Right renal cortex interstitium (tissue), 3 donors: ENCODE measurements at places on chromosomes 5 and 9. TPM values are rescaled to one million over a fixed set of nuclear protein-coding genes. Genes with fewer than 3 reads are reported as not detected.

DNA sequence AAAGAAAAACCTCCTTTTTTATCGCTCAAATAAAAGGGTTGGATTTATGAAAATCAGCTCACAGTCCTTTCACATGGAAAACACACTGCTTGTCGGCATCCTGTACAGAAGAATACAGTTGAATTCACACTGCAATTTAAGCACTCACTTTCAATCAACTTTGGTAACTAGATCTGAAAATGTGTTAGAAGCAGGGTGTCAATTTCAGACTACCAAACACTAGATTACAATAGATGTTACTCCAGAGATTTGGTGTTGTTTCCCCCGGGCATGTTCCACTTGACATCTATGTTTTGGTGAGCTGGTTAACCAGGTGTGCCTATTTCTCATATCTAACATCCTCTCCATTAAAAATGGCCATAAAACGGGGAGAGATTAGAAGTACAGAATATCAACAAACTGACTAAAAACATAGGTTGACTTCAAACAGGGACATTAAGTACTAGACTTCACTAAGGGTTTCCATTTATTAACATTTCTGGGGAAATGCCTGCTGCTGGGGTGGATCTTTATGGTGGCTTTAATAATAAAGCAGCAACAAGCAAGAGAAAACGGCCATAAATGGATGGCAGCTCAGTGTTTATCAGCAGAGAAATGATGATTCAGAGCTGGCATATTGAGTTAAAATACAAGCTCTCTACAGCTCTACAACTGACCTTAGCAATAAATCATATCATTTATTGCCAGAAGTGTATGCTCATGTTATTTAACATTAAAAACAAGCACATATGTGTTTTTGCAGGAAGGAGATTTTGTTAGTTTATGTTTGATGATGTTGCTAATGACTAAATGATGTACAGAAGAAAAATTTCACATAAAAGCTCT is 158.8 kb downstream of the SLF1 start:
- DNase-seq = no peak

DNA sequence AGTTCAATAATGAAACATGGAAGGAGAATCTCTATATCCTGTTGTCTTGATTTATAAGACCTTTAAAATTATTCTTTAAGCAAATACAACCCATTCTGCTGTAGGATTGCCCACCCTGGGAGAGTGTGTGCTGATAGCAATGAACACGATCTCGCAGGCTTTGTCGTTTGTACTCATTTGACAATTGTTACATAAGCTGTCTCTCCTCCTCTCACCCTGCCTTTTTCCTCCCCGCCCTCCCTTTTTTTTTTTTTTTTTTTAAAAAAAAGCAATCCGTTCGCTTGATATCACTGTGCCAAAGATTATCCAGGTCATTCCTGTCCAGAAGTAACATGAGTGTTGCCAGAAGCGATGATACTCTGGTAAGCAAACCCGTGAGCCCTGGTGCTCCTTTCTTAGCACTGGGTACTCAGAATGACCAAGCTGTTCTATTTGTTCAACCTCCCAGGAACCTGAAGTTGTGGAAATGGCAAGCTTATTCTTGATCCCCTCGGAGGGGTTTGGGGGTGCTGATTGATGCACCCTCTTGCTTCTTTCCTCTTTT is 82.7 kb upstream of the CTSL start:
- DNase-seq = no peak

DNA sequence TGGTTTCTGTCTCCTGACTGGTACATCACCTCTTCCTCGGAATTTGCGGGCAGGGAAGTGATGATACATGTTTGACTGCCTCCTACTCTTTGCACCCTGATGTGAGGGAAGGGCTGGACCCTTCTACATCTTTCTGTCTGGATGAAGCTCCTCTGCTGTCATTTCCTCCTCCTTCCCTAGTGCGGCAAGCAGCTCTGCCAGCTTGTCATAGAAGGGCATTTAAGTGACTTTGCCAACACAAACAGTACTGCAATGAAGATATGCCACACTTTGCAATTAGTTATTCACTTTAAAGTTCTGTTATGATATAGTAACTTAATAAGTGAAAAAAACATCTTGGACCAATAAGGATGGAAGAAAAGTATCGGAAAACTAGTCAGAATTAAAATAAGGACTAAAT is 48.5 kb upstream of the ABL1 start:
- DNase-seq = no peak

GRCh38 chr9:138072161-138072842 is 194.7 kb downstream of the CACNA1B start:
- no peak for DNase-seq

DNA sequence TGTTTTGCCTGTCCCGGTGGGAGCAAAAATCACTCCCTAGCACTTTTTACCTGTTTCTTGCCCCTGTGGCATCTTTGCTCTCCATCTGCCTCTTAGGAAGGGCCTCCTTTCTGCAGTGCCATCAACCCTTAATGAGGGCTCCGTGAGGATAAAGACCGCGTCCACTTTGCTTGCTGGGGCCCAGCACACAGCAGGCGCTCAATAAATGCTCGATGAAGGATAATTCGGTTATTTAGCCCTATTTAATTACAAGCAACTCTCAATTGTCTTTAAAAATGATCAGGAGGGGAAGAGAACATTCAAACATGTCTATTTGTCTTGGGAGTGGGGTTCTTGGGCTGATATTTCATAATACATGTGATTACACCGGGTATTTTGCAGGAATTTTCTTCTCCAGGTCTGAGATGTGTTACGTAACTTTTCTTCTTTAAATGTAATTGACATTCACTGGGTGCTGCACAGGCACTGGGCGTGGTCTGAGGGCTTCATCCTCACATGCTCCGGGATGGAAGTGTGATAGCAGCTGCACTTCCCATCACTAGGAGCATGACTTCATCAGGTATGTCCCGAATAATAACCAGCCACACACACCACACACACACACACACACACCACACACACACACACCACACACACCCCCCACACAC is 19.8 kb upstream of the NTNG2 start:
- no peak for DNase-seq

DNA sequence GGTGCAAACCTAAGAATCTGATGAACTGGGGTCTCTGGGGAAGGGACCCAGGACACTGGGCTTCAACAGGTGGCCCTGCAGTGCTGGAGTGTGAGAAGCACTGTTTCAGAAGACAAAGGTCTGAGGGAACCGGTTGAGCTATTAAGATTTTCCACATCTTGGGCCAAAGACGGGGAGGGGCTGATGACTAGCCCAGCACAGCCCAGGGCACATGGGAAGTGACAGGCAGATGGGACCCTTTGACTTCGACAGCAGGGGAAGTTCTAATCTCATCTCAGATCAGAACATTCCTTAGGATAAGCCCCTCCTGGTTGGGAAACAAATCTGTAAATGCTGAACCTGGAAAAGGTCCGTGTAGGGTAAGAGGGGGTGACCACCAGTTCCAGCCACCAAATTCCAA is 67.4 kb downstream of the RAPGEF1 start:
- DNase-seq = no peak

DNA sequence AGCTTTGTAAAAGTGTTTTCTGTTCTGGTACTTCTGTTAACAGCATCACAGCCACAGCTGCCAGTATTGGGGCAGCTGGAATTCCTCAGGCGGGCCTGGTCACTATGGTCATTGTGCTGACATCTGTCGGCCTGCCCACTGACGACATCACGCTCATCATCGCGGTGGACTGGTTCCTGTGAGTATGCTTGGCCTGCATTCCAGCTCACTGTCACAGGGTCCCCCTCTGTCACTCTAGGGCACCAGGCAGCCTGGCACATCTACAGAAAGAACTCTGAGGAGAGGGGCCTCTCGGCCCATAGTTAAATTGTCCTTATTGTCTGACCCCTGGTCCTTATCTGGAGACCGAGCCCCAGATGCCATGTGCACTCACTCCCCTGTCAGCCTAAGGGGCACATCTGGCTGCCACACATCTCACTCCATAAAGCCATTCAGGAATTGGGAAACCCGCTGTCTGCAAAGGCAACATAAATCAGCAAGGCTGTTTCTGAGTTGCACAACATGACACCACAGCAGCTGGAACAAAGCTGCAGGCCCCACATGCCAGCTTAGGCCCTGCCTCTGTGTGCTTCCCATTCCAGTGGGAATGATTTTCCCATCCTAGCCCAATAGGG is 77.5 kb downstream of the SLC1A3 start:
- DNase-seq = no peak

DNA sequence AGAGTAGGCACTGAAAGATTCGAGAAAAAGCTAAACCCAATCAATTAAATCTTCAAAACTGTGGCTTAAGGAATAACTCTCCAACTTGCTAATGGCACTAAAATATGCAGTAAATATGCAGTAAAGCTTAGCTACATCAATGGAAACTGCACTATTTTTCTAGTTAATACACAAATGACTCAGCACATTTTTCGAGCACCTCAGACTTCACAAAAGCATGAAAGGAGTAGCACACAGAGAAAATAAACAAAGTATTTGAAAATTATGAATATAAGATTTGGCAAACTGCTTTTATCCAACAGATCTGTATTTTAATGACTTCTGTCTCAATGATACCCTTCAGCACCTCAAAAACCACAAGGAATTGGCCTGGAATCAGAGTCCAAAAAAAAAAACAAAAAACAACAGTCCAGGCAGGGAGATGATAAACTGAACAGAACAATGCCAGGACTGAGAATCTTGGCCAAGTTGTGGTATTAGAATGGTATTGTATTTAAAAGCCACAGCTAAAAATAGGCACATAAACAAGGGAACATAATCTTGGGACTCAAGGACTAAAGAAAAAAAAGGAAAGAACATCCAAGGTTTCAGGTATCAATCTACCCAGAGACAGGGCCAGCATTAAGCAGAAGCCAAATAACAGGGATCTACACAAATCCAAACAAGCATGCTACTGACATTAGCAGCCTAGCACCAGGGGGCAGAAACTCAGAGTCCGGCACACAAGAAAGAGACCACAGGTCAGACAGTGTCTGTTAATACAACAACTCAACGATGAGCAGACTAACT is 21.4 kb downstream of the TMEM245 start:
- no peak for DNase-seq

DNA sequence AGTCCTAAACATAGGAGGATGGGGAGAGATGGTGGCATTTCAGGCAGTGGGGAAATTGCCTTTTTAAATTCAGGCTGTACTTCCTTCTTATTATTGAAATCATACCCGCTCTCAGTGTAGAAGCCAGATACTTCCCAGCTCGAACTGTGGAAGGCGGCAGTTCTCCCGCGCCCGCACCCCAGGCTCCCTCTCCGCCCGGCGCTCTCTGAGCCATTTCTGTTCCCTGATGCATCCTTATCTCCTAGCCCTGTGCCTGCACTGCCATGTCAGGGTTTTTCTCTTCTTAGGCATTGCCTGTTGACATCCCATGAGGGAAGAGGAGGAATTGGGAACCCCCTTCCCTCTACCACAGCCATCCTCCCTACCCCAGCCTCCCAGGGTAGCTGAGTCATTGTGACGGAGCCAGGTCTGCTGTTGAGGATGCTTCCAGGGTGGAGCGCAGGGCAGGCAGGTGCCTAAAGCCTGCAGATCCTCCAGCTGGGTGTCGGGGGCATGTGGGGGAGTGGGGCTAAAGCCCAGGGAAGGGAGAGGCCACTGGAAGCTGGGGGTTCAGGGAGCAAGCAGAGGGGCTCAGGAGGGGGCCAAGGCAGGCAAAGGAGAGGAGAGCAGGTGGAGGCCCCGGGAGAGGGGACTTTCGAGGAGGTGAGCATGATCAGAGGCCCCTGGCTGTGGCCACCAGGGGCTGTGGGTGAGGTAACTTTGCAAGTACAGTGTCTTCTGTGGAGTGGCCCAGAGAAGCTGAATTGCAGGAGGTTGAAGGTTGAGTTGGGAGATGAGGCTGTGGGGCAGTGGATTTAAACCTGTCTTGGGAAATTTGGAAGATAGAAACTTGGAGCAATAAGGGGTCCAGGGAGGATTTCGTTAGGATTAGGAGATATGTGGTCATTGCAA is 16.2 kb downstream of the LAMC3 start:
- DNase-seq = no peak

GRCh38 chr5:115501464-115502210 is 42.9 kb downstream of the FEM1C start:
- DNase-seq = no peak

DNA sequence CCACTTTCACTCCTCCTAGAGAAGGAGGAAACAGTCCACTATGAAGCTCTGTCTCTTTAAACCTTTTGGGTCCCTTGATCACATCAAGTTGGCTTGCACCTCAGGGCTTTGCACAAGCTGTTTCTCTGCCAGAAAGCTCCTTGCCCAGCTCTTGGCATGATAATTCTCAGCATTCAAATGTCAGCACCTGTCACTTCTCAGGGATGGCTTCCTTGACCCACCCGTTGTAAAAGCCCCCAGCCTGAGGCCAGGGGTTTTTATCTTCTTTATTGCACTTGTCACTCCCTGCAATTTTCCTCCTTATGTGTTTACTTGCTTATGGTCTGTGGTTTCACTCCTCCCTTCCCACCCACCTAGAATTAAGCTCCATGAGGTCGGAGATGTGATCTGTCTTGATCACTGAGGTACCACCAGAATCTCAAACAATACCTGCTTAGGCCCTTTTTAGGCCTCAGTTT is 200.7 kb upstream of the TBC1D2 start:
- DNase-seq = no peak

DNA sequence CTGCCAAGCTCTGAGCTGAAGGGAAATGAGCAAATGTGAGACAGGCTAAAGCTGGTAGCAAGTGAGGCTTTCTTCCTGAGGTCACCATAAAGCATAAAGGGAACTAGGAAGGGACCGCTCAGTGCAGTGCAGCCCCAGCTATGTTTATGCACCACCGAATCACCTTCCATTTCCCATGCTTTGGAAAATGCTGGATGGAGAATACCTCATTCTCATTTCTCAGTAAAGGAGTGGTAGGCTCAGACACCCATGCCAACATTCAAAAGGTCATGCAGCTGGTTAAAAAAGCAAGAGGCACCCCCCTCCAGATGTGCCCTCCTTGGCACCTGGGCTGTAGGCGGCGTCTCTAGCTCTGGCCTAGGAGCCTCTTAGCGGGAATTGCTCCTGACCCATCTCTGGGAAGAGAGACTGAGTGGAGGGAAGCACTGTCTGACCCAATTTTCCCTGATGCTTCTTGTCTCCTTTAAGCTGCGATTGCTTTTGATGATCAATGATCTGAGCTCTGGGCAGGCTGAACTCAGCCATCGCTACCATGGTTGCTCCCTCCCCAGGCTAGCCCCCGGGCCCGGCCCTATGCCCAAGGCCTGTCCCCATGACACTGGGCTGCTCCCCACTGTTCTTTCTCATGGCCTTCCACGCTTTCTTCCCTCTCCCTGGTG is 58.7 kb downstream of the ZNF354C start:
- no peak for DNase-seq

The FBP2 gene
- polyA plus RNA-seq = not detected

The LCN1 gene
- not detected for polyA plus RNA-seq
